Fibroblast of skin of right quadriceps (primary cell): ENCODE measurements at places on chromosomes 16 and 17.
A peak's percentile ranks its signal among the peaks of the same experiment; 100 is the strongest.

- no peak for DNase-seq
These were observed 8.1 kb downstream of the FASN start for GRCh38 chr17:82089723-82090548.

DNA sequence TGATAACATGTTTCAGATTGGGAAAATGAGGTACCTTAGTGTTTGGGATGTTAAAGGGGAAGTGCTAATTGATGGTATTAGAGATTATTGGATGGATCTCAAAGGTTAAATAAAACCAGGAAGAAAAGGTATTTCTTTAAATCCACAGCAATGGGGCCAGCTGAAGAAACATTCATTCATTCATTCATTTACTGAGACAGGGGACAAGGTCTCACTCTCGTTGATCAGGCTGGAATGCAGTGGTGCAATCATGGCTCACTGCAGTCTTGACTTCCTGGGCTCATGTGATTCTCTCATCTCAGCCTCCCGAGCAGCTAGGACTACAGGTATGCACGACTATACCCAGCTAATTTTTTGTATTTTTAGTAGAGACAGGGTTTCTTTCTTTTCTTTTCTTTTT is 19.8 kb downstream of the EARS2 start:
- no peak for DNase-seq

GRCh38 chr16:70529051-70529777 is 5.6 kb downstream of the SF3B3 start:
- DNase-seq = peak; percentile 70

- no peak for DNase-seq
These were observed 1349.6 kb upstream of the CDH8 start for GRCh38 chr16:63385714-63386432.

DNA sequence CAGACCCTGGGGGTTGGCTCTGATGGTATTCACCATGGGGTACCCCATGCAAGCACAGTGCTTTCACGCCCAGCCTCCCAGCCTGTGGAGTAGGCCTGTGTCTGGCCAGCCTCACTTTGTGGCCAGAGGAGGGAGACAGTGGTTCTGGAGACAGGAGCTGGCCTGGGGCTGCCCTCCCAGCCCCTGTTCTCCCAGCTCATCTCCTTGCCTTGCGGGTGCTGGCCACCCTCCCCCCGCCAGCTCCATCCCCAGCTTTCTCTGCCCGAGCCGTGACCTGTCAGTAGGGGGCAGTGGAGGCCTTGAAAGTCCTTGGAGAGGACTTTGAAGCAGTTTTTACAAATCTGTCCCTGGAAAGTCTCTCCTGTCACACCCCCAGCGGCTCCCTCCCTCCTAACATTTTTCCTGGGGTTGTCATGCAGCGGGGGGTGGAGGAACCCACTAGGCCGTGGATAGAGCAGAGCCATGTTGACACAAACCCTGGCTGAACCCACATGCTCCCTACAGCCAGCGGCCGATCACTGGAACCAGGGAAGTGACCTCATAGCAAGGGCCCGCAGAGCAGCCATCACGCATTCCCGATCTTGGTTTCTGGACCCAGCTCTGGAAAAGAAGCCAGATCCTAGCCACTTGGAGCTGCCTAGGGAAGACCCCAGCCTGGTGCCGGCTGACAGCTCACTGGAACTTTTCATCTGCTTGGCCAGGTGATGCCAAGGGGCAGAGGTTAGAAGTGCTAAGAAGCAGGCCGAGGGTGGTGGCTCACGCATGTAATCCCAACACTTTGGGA is 289.4 kb downstream of the SEC14L1 start:
- DNase-seq = peak; percentile 98

DNA sequence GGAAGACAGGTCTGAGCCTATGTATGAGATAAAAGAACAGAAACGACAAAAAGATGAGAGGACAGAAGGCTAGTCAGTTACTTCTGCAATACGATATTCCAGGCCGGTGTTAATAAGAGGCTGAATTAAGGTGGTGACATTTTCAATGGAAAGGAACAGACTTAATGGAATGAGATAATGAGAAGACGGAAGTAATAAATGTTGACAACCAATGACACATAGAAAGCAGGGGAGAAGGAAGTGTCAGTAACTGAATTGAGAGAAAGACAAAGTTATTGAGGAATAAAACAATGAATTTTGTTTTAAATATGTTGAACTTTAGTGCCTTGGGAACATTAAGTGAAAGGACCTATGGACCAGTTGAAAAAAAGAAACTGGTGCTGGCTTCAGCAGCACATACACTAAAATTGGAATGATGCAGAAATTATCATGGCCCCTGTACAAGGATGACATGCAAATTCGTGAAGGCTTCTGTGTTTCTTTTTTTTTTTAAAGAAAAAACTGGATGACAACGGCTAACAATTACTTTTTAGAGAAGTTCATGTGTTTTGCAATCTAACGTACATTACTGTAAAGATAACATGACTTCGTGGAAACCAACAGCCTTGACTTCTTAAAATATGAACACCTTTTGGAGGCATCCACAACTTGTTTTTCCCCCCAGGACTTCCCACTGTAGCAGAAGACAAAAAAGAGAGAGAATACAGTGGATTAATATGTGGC is 18.5 kb upstream of the CPD start:
- no peak for DNase-seq

GRCh38 chr17:40100419-40100668 is at the start of gene NR1D1:
Gene NR1D1 (minus strand): TSS chr17:40100589. CDS start chr17:40100094, 495 bp downstream.
- DNase-seq = no peak

DNA sequence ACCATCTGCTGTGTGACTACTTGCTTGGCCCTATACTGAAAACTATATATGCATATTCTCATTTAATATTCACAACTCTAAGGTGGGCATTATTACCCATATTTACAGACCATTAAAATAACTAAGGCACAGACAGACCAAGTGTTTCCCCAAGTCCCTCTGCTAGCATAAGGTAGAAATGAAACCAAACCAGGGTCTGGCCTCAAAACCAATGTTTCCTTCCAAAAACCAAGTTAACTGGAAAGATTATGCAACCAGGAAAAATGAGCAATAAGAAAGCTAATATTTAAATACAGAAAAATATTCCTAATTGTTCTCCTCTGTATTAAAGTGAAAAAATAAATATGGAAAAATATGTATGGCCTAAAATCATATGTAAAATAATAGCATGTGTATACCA is 50.1 kb downstream of the XPO6 start:
- DNase-seq = no peak

DNA sequence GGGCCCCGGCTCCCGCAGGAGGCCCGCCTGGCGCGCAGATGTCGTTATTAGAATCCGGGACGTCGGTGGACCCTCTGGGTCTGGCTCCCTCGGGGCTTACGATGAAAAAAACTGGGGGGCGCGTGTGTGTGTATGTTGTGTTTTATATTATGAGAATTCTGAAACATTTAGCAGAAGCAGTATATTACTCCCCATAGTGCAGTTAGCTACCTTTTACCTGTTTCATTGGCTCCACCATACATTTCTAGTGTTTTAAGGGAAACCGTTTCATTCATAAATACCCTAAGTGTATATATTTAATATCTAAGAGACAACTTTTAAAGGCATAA is 486 bp upstream of the DNAJA2 start:
- DNase-seq = no peak

- no peak for DNase-seq
These were observed 7.2 kb upstream of the ADGRG3 start for GRCh38 chr16:57660715-57661463.

DNA sequence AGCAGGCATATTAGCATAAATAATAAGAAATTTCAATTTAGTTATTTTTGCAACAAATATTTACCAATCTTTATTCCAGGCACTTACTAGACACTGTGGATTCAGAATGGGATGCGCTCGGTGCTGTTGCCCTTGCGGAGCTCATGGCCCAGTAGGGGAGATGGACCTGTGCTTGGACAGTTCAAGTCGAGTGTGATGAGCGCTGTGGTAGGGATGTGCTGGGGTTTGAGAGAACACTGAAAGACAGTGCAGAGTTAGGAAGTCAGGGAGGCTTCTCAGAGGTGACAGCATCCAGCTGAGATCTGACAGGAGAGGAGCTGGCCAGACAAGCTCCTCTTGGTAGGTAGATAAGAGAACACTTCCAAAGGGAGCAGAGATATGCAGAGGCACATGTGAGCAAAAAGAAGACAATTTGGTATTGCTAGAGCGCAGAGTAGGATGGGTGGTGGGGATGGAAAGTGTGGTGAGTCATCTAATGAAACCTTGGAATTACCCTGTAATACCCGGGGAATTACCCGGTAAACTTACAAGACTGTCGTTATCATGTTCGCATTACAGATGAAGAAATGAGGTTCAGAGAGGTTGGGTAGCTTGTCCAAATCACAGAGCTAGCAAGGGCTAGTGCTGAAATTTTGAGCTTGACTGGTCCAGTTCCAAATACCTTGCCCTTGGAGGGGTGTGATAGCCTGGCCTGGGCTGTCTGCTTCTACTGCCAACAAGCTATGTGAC is 298.1 kb upstream of the N4BP1 start:
- no peak for DNase-seq

DNA sequence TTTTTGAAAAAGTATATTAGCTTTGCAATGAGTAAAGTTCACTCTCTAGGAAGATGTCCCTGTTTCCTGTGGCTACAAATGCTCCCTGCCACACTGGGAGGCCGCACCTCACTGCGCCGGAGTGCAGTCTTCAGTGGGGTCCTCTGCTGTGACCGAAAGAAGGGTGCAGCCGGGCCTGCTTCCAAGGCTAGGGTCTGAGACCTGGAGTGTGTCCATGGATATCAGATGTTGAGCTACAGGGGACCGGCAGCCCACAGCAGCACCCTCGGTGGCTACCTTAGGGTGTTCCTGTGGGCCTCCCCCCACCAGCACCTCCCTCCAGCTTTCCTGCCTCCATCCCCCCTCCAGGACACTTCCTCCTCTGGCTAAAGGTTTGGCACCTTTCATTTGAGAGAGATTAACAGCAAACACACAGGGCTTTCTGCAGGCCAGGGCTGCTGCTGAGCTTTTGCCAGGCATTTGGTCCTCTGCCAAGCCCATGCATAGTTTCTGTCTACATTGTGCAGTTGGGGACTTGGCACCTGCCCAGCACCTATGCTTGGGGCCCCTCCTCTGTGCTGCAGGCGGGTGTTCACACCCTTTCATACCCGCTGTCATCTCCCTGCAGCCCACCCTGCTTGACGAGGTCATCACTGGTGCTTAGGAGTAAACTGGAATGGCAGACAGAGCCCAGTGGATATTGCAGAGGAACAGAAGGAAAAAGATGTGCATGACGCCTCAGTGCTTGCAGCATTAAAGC is 33.8 kb upstream of the CRISPLD2 start:
- DNase-seq = peak; percentile 91
